ENCODE measurements at places on chromosomes 16 and 17. TPM values are rescaled to one million over a fixed set of nuclear protein-coding genes. Genes with fewer than 3 reads are reported as not detected.

C17orf67 gene
- total RNA-seq: 4.5 TPM

TNFRSF17 gene
- total RNA-seq: not detected

TRIM47 gene
- total RNA-seq: 24.1 TPM

TMIGD1 gene
- total RNA-seq: not detected

KCNH6 gene
- not detected for total RNA-seq

SULT1A4 gene
- 1.4 TPM for total RNA-seq

RDM1 gene
- total RNA-seq: 8.4 TPM

GPRC5B gene
- total RNA-seq: 0.17 TPM

SOST gene
- not detected for total RNA-seq

SLC38A7 gene
- 9.1 TPM for total RNA-seq

SLC39A11 gene
- 26.4 TPM for total RNA-seq

RAMP2 gene
- not detected for total RNA-seq

ABAT gene
- 12.8 TPM for total RNA-seq

CRYBA1 gene
- total RNA-seq: not detected

SEPTIN1 gene
- total RNA-seq: 223 TPM

PKD1 gene
- 95.7 TPM for total RNA-seq

SLC16A11 gene
- total RNA-seq: 2.9 TPM

CNTNAP1 gene
- total RNA-seq: 0.53 TPM

PRKCB gene
- 72.1 TPM for total RNA-seq

NF1 gene
- 26.9 TPM for total RNA-seq

SEZ6 gene
- total RNA-seq: not detected

CACNG1 gene
- total RNA-seq: not detected

RNF43 gene
- 3.4 TPM for total RNA-seq

CTRB2 gene
- total RNA-seq: not detected

BTBD17 gene
- total RNA-seq: not detected

ANKFN1 gene
- total RNA-seq: not detected

CACNG5 gene
- total RNA-seq: not detected

KRTAP2-3 gene
- total RNA-seq: not detected

EXOSC6 gene
- 26.3 TPM for total RNA-seq

STH gene
- not detected for total RNA-seq

CDYL2 gene
- 35.9 TPM for total RNA-seq

GEMIN4 gene
- total RNA-seq: 26.9 TPM

WNT9B gene
- total RNA-seq: not detected

C1QTNF8 gene
- not detected for total RNA-seq

SRCAP gene
- total RNA-seq: 64.7 TPM

SOX8 gene
- 1.8 TPM for total RNA-seq

RPL23 gene
- total RNA-seq: 1,505 TPM

KRT24 gene
- not detected for total RNA-seq

FOXF1 gene
- total RNA-seq: not detected

OTOP2 gene
- total RNA-seq: not detected

NME3 gene
- total RNA-seq: 56.1 TPM

HOXB8 gene
- not detected for total RNA-seq

FBXL16 gene
- 8.8 TPM for total RNA-seq

CIITA gene
- total RNA-seq: 7.2 TPM

PDILT gene
- total RNA-seq: not detected

HSD17B1 gene
- total RNA-seq: 1.8 TPM

P2RX5 gene
- total RNA-seq: 46.5 TPM

ZNF423 gene
- total RNA-seq: not detected

SPAG5 gene
- 141 TPM for total RNA-seq

LRRC36 gene
- 4.4 TPM for total RNA-seq

ACADVL gene
- total RNA-seq: 335 TPM

ZACN gene
- 10.3 TPM for total RNA-seq

KRT39 gene
- total RNA-seq: not detected
